ENCODE measurements at places on chromosomes 12 and 14. TPM values are rescaled to one million over a fixed set of nuclear protein-coding genes. Genes with fewer than 3 reads are reported as not detected.

DNA sequence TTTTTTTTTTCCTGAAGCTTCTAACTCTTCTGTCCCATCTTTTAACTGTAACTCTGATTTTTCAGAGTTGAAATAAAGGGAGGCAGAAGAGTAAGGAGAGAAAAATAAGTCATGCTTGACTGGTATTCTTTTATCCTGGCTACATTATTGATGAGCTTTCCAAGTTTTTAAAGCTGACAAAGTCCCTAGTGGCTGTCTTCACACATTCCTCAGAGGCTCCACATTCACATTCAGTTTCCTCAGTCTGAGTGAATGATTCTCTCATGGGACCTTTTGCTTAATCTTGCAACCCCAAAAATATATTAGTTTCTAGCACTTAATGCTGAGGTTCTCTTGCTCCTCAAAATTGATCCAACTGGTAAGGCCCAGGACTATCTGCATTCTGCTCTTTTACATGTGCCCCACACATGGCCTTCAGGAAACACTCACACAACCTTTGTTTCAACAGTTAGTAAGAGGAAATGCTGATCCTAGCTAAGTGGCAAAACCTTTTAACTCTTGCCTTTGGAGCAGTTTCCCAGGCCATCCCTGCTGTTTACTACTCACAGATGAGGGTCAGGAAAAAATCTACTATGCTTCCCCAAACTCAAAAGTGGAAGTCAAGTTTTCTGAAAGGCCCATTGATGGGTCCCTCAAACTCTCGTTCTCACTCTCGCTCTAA, 61.7 kb upstream of the SLC6A15 start:
- no peaks in the 10 kb centered on the region for H3K36me3 ChIP-seq
- H3K4me3 ChIP-seq = no peak overlapping the region
- no peaks in the 10 kb centered on the region for H3K27me3 ChIP-seq
- no peak overlapping the region for H3K27ac ChIP-seq
- no peaks in the 10 kb centered on the region for H3K4me1 ChIP-seq
- no peak for DNase-seq

MAP3K9 gene
- total RNA-seq = 10.9 TPM

DNA sequence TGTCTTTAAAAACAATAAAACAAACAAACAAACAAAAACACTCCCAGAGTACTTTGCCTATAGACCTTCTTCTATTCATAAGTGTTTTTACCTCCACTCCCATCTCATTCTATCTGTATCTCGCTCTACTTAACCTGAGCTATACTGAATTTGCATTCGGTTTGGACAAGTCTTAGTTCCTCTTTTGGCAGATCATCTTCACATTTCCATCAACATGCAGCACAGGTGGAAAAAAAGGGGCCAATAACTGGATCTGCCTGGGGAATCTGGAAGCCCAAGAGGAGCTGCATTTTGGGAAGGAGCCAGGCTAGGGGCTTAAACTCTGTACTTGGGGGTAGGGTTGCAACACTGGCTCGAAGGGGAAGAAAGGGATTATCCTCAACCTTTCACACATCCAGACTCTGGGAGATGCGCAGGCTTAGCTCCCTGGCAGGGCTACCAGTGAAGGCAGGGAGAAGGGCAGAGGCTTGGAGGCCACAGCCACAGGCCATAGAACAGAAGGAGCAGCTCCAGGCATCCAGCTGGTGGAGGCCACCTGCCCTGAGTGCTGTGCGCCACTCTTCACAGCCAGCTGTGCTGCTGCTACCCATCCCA, 4.1 kb downstream of the NINJ2 start:
- H3K27me3 ChIP-seq = no peaks in the 10 kb centered on the region
- no peaks in the 10 kb centered on the region for H3K36me3 ChIP-seq
- no peak overlapping the region for H3K27ac ChIP-seq
- no peaks in the 10 kb centered on the region for H3K4me1 ChIP-seq

DNA sequence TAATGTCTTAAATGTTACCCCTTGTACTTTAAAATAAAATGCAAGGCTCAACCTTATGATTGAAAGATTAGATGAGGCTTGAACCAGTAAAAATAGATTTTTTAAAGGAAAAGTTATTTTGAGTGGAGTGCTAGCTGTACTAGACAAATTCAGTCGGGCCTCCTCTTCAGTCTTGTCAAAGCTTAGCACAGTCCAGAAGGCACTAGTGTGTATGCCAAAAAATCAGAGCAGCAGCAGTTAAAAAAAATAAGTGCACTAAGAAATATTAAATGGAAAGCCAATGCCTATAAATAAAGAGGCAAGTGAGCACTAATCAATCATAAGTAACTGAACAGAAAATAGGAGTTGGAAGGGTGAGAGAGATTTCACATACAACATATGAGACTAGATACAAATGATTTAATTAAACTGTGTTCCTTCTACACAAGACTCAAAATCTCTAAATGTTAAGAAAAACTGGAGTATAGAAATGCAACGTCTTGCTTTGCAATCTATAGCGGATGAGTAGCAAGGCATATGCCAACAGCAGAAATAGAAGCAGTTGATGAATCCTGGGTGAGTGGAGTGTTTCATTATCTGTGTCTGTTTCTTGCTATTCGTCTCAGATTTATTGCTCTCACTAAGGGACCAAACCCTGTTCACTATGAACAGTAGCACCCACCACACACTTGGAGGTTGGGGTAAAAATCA, 172.1 kb downstream of the ETNK1 start:
- H3K4me1 ChIP-seq = no peaks in the 10 kb centered on the region
- H3K27me3 ChIP-seq = no peaks in the 10 kb centered on the region
- no peak for DNase-seq
- no peak overlapping the region for H3K4me3 ChIP-seq

DNA sequence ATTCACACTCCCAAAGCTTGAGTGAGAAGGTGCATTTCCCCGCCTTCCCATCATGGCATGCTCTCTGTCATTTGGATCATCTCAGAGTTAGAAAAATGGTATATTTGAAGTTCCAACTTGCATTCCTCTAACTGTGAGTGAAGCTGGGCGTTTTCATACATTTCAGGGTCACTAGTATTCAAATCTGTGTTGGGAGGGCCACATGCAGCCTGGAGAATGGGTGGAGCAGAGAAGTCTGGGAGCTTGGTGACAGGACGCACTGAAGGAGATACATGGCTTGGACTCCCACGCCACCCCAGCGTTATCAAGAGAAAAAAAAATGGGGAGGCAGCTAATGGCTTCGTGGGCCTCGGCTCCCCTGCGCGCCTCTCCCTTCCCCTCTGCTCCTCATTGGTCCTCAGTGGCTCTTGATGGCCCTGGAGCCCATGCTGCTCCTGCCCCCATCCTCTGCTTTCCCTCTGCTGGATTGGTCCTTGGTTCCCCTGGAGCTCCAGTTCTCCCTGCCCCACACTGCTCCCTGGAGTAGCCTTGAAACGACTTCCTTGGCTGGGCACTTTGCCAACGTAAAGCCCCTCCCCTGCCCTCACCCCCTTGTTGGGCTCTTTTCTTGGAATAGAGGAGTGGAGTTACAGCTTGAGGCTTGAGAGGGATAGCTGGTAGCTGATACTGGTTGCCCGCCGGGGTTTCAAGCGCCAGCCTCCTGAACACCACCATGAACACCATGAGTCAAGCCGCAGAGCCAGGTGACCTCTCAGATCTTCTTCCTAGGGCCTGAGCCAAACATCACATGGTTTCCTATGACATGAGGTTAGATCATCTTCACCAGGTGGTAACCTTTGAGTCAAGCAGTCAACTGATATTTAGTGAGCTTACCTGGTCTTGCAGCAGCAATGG, 139.6 kb downstream of the PRKCH start:
- H3K27me3 ChIP-seq = no peaks in the 10 kb centered on the region
- no peaks in the 10 kb centered on the region for H3K4me1 ChIP-seq
- H3K36me3 ChIP-seq = no peaks in the 10 kb centered on the region

DNA sequence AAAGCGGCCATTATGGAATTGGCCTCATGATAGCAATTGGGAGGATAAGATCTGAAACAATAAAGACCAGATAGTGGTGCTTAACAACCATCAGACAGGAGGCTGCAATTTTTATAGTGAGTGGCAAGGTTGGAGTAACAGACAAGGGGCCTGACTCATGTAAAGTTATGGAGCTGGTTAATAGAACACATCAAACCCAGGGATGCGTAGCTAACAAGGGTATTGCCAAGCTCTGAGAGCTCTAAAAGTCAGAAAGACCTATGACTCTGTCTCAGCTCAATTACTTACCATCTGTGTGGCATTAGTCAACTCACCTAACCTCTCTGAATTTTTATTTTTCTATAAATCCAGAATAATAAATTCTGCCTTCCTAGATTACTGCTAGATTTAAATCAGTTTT, 1731.5 kb upstream of the FLRT2 start:
- H3K36me3 ChIP-seq = no peaks in the 10 kb centered on the region
- DNase-seq = no peak
- no peak overlapping the region for H3K27ac ChIP-seq
- no peak overlapping the region for H3K4me3 ChIP-seq

CLEC1B gene
- total RNA-seq = not detected

DNA sequence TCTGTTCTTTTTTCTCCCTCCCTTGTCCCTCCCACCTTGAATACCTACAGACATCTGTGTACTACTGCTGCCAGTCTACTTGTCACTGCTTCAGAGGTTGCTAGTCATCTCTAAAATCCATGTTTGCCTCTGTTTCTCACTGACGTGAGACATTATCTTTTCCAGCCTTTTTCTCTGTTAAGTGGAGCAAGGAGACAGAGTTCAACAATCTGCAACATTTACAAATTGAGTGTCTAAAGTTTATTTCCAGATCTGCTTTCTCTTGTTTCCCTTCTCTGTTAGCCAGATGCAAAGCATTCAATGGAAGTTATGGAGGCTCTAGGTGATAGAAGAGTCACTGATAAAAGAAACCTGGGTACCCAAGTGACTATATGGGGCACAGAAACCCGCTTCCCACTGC, 47.5 kb upstream of the CNTN1 start:
- H3K4me3 ChIP-seq = no peak overlapping the region
- no peak for DNase-seq
- H3K4me1 ChIP-seq = no peaks in the 10 kb centered on the region
- no peaks in the 10 kb centered on the region for H3K36me3 ChIP-seq

GRCh38 chr14:102591372-102591943, 991 bp upstream of the RCOR1 start:
- no peaks in the 10 kb centered on the region for H3K27me3 ChIP-seq
- peak overlapping the region; percentile 39 for H3K4me3 ChIP-seq
- H3K36me3 ChIP-seq = no peaks in the 10 kb centered on the region
- peak; percentile 36 for DNase-seq
- H3K4me1 ChIP-seq = peaks cover 19% of the 10 kb centered on the region

- no peaks in the 10 kb centered on the region for H3K27me3 ChIP-seq
- H3K36me3 ChIP-seq = no peaks in the 10 kb centered on the region
- H3K27ac ChIP-seq = no peak overlapping the region
- H3K4me1 ChIP-seq = no peaks in the 10 kb centered on the region
- H3K4me3 ChIP-seq = no peak overlapping the region
These were observed 20.6 kb downstream of the ARMH4 start for GRCh38 chr14:58131386-58131785.

GRCh38 chr14:92747701-92748258, 647 bp downstream of the LGMN start:
- no peak overlapping the region for H3K27ac ChIP-seq
- no peaks in the 10 kb centered on the region for H3K27me3 ChIP-seq
- DNase-seq = no peak
- no peaks in the 10 kb centered on the region for H3K36me3 ChIP-seq

GRCh38 chr14:94021001-94021400, 5.1 kb upstream of the OTUB2 start:
- DNase-seq = no peak
- no peaks in the 10 kb centered on the region for H3K36me3 ChIP-seq
- H3K4me3 ChIP-seq = no peak overlapping the region
- no peaks in the 10 kb centered on the region for H3K27me3 ChIP-seq

ANO2 gene
- total RNA-seq = 4.3 TPM

- no peak for DNase-seq
- peaks cover 21% of the 10 kb centered on the region for H3K4me1 ChIP-seq
- H3K4me3 ChIP-seq = peak overlapping the region; percentile 97
These were observed 439 bp upstream of the ANAPC5 start for GRCh38 chr12:121352682-121353018.

GRCh38 chr14:53062856-53063255, 90.3 kb downstream of the DDHD1 start:
- no peak for DNase-seq
- no peaks in the 10 kb centered on the region for H3K36me3 ChIP-seq

All from body of pancreas (tissue), 4 donors.